ENCODE measurements at places on chromosomes 5 and 9.

- DNase-seq = no peak
- no peaks in the 10 kb centered on the region for H3K27me3 ChIP-seq
- no peaks in the 10 kb centered on the region for H3K36me3 ChIP-seq
- H3K27ac ChIP-seq = no peak overlapping the region
Observed at GRCh38 chr9:32939576-32939975, 61.9 kb downstream of the APTX start.

- H3K4me3 ChIP-seq = no peak overlapping the region
- peaks cover 6% of the 10 kb centered on the region for H3K4me1 ChIP-seq
- no peak for DNase-seq
- no peaks in the 10 kb centered on the region for H3K27me3 ChIP-seq
- H3K27ac ChIP-seq = no peak overlapping the region
Observed at GRCh38 chr5:157770665-157771064, 27.2 kb downstream of the LSM11 start.

GRCh38 chr5:10885026-10885425, 124.0 kb upstream of the DAP start:
- H3K4me3 ChIP-seq = no peak overlapping the region
- peaks cover 5% of the 10 kb centered on the region for H3K4me1 ChIP-seq
- no peaks in the 10 kb centered on the region for H3K36me3 ChIP-seq
- no peak overlapping the region for H3K27ac ChIP-seq

DNA sequence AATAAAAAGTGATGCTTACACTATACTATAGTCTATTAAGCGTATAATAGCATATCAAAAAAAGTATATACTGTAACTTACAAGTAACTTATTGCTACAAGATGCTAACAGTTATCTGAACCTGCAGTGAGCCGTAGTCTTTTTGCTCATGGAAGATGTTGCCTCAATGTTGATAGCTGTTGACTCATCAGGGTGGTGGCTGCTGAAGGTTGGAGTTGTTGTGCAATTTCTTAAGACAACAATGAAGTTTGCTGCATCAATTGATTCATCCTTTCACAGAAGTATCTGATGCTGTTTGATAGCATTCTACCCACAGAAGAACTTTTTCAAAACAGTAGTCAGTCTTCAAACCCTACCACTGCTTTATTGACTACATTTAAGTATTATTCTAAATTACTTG, 7.8 kb upstream of the C9orf40 start:
- H3K27ac ChIP-seq = no peak overlapping the region
- H3K27me3 ChIP-seq = no peaks in the 10 kb centered on the region
- H3K36me3 ChIP-seq = no peaks in the 10 kb centered on the region
- DNase-seq = peak; percentile 68

DNA sequence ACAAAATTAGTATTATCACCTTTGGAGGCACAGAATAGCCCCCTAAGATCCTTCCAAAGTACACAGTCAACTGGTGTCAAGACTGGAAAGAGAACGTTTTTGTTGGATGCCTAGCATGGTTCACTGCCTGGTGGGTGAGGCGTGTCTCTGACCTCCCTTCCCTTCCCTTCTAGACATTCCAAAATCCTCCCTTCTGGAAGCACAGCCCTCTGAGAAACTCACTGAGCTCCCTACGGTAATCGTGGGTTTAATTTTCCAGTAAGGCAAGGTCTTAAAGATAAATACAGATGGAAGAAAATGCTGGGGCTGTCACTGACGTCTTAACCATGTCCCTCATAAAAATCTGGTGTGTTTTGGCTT, 138.8 kb downstream of the LIFR start:
- no peaks in the 10 kb centered on the region for H3K36me3 ChIP-seq
- H3K27ac ChIP-seq = no peak overlapping the region
- DNase-seq = no peak
- H3K4me1 ChIP-seq = peaks cover 5% of the 10 kb centered on the region

- peaks cover 14% of the 10 kb centered on the region for H3K27me3 ChIP-seq
- H3K4me3 ChIP-seq = no peak overlapping the region
Observed at GRCh38 chr9:99660191-99660636, 161.5 kb upstream of the NR4A3 start.

DNA sequence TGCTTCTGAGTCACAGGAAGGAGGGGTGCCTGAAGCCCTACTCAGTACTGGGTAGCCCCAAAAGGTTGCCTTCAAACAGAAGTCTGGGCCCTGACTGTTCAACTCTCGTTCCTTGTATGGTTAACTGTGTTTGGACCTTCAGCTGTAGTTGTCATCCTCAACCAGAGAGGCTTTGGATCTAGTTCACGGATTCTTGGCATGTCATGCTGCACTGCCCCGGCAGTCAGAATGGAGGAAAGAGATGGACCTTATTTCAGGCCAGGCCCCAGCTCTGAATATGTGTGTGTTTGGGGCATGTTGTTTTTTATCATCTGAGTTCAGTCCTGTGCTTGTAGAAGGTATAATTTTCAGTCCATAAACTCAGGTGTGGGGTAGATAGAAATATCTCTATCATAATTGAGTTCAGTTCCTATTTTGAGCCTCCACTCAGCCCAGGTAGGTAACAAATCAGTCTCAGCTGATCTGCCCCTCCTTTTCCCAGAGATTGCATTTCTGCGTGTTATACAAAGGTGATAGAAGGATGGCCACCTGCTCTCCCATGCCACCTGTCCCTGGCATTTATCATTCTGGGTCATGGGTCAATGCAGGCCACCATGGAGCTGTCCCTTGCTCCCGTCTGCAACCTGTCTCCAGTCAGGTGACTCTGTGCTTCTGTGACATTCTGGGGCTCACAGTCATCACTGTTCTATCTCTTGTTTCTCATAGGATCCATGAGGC, 127.5 kb upstream of the CPEB4 start:
- H3K27ac ChIP-seq = no peak overlapping the region
- H3K4me3 ChIP-seq = no peak overlapping the region
- peaks cover 15% of the 10 kb centered on the region for H3K4me1 ChIP-seq
- no peak for DNase-seq

GRCh38 chr5:123436201-123436600, 13.0 kb upstream of the CEP120 start:
- no peaks in the 10 kb centered on the region for H3K36me3 ChIP-seq
- no peak overlapping the region for H3K27ac ChIP-seq
- H3K4me1 ChIP-seq = peaks cover 11% of the 10 kb centered on the region
- H3K27me3 ChIP-seq = no peaks in the 10 kb centered on the region

DNA sequence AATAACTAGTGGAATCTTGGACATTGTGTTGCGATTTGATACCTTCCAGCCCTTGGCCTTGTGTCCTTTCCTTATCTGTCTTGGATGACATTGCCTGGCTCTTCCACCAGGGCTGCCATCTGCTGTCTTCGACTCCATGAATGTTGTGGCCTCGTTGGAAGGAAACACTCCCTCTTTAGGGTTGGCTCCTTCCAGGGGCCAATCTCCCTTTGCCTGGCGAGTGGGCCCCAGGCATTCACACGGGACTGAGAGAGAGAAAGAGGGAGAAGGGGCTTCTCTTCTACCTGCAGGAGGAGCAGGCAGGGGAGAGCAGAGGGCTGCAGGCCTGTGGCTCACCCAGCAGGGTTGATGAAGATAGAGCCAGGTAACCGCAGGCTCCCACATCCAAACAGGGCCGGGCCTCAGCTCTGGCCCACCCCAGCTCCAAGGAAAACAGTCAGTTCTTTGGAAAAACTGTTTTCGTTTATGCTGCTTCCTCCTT, 31.3 kb downstream of the FGF1 start:
- H3K36me3 ChIP-seq = no peaks in the 10 kb centered on the region
- H3K27ac ChIP-seq = no peak overlapping the region
- no peaks in the 10 kb centered on the region for H3K27me3 ChIP-seq
- H3K4me3 ChIP-seq = no peak overlapping the region

GRCh38 chr9:84862810-84863287, 193.3 kb downstream of the NTRK2 start:
- no peak overlapping the region for H3K27ac ChIP-seq
- no peaks in the 10 kb centered on the region for H3K36me3 ChIP-seq
- no peaks in the 10 kb centered on the region for H3K4me1 ChIP-seq
- no peak overlapping the region for H3K4me3 ChIP-seq
- DNase-seq = no peak

- no peak overlapping the region for H3K27ac ChIP-seq
- H3K4me1 ChIP-seq = no peaks in the 10 kb centered on the region
- DNase-seq = no peak
- H3K4me3 ChIP-seq = no peak overlapping the region
- H3K27me3 ChIP-seq = peaks cover 27% of the 10 kb centered on the region
Observed at GRCh38 chr5:171795381-171795780, 9.8 kb downstream of the SMIM23 start.

DNA sequence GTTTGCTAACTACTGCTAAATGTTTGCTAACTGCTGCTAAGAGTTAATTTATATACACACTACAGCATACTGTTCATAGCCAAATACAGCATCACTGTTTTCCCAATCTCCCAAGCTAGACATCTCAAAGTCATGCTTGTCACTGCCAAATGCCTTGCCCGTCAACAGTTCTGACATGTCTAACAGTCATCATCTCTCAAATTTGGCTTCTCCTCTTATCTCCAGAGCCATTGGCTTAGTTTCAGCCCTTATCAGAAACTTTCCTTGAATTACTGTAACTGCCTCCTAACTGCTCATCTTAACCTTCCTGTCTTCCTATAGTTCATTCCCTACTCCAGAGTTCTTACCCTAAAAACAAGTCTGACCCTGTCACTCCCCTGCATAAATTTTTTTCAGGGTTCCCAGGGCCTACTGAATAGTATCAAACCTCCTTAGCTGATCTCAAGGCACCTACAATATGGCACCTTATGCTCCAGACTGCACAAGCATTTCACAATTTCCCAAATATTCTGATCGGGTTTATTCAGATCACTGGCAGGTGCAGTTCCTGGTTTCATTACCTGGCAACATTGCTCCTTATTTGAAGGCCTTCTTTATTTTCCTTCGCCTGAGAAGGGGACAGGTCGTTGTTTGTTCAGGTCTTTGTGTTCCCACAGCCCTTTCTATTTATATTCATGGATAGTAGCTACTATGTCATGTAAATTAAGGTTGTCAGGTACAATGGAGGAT, 55.9 kb upstream of the ANKRD55 start:
- H3K36me3 ChIP-seq = no peaks in the 10 kb centered on the region
- no peaks in the 10 kb centered on the region for H3K4me1 ChIP-seq
- no peak overlapping the region for H3K4me3 ChIP-seq
- no peaks in the 10 kb centered on the region for H3K27me3 ChIP-seq
- DNase-seq = no peak
